ENCODE measurements at places on chromosomes 5 and 9.

GRCh38 chr5:935510-936084, 42.9 kb downstream of the TRIP13 start:
- peak; percentile 35 for DNase-seq

DNA sequence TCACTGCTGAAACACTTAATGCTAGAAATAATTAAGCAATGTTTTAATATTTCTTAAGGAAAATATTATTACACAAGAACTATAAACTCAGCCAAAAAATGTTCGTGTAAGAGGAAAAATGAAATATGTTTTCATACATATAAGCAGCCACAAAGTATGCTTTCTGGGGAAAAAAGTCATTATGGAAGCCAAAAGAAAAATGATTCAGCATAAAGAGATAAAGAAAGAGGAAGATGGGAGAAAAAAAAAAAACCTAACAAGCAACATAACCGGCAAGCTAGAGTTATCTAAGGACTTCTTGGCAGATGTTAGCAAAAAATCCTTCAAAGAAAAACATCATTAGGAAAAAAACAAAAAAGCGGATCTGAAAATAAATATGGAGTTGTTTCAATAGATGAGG, 179.1 kb downstream of the MUSK start:
- no peak for DNase-seq

DNA sequence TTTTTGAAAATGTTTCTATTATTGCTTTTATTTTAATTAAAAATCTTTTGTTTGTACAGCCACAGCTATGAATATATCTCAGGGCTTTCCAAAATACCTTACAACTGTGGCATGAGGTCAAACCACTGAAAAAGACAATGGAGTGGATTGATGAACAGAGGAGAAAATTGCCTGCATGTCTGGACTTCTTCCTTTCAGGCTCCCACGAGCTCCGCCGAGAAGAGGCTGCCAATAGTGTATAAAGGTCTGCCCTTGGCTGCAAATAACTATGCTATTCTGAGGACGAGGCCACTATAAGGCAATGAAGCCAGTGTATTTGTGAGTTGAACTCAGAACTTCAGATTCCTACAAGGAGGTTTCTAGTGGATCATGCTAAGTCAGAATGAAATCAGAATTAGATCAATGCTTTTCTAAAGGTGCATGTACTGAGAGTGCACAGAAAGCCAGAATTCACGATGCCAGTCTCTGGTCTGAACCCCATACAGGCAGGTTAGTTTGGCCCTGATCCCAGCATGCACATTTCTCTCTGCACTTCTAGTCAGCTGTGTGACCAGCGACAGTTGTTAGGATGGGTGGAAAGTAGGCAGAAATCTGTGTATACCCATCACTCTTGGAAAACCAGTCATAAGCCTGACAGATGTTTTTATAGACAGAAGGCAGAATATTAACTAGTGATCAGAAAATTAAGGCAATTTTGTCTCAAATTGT, 42.7 kb upstream of the PLPP1 start:
- DNase-seq = no peak

- DNase-seq = no peak
These were observed 44.4 kb downstream of the FNBP1 start for GRCh38 chr9:129998491-129999140.

- DNase-seq = no peak
These were observed 46.8 kb downstream of the CYSTM1 start for GRCh38 chr5:140221697-140222223.

DNA sequence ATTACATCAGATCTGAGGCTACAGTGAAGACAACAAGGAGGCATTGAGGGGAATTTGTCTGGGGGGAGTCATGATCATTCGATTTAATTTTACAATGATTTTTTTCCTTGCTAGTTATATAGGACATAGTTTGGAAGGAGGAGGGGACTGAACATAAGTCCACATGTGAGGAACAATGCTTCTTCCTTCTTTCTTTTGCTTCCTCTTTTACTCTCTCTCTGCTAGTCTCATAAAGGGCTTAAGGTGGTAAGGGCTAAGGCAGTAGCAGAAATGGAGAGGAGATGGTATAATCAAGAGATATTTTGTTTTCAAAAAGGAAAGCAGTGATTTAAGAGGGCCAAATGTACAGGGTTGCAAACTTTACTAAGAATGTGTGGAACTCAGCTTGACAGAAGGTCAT, 64.3 kb downstream of the GRIN3A start:
- peak; percentile 27 for DNase-seq

GRCh38 chr5:161064781-161065180, 212.8 kb upstream of the ATP10B start:
- no peak for DNase-seq

- no peak for DNase-seq
These were observed 54.0 kb upstream of the ALDH1B1 start for GRCh38 chr9:38338342-38339018.

DNA sequence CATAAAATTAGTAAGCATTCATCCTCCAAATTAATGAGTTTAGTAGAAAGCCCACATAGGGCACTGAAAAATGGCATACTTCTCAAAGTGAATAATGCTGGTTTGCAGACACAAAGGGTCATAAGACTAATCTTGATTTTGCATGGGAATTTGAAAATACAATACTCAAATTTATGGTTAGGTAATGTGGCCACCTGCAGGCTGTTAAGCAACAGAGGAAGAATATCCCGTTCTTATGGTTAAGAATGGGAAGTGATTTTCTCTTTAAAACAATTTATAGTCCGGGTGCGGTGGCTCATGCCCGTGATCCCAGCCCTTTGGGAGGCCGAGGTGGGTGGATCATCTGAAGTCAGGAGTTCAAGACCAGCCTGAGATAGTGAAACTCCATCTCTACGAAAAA, 9.4 kb upstream of the PLCXD3 start:
- no peak for DNase-seq

- DNase-seq = no peak
These were observed 94.4 kb downstream of the ARHGAP26 start for GRCh38 chr5:142864290-142865260.

DNA sequence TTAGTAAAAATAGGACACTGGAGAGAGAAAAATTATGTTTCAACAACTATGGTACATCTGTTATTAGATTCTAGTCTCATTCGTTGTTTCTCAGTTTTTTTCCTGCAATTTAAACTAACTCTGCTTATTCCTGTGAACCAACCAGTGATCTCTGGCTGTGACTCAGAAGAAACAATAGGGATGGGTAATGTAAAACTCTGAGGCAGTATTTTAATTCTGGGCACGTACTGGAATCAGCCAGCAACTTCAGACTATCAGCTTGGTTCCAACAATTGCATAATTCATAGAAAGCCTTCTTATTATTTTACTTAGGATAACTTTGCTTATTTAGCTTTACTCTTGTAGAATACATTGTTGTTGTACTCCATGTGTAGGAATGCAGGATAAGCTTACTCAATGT, 28.8 kb downstream of the MLLT3 start:
- no peak for DNase-seq

Data from Kasumi-1 (cell line).